ENCODE measurements at places on chromosomes 13 and 19.
A peak's percentile ranks its signal among the peaks of the same experiment; 100 is the strongest.

DNA sequence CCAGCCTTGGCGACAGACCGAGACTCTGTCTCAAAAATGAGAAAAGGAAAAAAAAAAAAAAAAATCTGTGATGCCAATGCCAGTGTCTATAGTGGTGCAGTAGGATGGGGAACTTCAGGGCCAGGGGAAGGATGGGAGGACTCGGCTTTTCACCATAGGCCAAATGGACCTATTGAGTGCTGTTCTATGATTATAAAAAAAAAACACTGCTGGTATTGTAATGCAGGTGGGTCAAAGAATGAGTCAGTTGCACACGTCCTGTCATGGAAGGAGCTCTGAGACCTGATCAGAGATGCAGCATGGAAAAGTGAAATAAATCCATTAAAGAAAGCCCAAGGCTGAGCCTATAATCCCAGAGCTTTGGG is 7.0 kb downstream of the DNAJB1 start:
- DNase-seq = no peak

- no peak for DNase-seq
Measured at GRCh38 chr13:22061371-22061805, 390.5 kb downstream of the FGF9 start.

DNA sequence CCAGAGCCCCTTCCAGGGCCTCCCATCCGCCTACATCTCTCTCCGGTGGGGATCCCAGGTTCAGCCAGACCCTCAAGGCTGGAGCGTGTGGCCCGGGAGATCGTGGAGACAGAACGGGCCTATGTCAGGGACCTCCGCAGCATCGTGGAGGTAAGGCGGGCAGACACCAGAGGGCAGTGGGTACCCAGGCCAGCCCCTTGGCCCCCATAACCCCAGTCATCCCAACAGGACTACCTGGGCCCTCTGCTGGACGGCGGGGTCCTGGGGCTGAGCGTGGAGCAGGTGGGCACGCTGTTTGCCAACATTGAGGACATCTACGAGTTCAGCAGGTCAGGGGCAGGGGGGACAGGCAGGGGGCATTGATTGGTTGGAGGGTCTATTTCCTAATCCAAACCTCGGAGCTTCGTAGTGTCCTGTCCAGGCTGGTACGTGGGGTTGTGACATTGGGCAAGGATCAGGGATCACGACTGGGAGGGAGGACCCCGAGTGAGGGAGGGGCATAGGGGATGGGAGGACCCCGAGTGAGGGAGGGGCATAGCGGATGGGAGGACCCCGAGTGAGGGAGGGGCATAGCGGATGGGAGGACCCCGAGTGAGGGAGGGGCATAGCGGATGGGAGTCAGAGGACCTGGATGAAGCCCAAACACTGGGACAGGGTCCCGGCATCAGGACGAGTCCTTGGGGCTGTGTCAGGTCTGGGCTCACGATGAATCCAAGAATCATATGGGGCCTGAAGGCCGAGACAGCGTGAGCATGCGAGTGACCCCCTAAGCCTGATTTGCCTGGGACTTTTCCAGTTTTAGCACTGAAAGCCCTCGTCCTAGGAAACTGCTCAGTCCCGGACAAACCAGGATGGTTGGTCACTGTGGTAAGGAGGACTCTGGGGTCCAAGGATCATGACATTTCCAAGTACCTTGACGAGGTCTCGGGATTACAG is 2.9 kb downstream of the PLEKHG2 start:
- DNase-seq = no peak

- no peak for DNase-seq
Measured at GRCh38 chr19:24055548-24055947, 31.4 kb upstream of the ZNF254 start.

- DNase-seq = peak; percentile 40
Measured at GRCh38 chr13:104809483-104809882, 1726.0 kb downstream of the EFNB2 start.

- no peak for DNase-seq
Measured at GRCh38 chr19:2546128-2547032, 70.5 kb downstream of the GADD45B start.

GRCh38 chr19:3094601-3095440 is 659 bp downstream of the GNA11 start:
- DNase-seq = no peak

DNA sequence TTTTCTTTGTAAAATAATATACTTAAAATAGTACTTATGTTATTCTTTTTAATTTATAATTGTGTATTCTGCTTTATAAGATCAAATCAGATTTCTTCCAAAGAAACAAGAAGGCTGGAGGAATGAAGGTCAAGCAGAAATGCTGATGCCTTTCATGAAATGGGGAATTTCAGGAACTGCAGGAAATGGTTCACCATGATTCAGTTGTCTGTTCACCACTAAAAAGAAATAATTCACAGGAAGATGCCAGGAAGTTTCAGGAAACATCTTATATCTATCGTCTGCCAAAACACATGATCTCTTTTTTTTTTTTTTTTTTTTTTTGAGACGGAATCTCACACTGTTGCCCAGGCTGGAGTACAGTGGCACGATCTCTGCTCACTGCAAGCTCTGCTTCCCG is 15.7 kb upstream of the SCEL start:
- DNase-seq = no peak

DNA sequence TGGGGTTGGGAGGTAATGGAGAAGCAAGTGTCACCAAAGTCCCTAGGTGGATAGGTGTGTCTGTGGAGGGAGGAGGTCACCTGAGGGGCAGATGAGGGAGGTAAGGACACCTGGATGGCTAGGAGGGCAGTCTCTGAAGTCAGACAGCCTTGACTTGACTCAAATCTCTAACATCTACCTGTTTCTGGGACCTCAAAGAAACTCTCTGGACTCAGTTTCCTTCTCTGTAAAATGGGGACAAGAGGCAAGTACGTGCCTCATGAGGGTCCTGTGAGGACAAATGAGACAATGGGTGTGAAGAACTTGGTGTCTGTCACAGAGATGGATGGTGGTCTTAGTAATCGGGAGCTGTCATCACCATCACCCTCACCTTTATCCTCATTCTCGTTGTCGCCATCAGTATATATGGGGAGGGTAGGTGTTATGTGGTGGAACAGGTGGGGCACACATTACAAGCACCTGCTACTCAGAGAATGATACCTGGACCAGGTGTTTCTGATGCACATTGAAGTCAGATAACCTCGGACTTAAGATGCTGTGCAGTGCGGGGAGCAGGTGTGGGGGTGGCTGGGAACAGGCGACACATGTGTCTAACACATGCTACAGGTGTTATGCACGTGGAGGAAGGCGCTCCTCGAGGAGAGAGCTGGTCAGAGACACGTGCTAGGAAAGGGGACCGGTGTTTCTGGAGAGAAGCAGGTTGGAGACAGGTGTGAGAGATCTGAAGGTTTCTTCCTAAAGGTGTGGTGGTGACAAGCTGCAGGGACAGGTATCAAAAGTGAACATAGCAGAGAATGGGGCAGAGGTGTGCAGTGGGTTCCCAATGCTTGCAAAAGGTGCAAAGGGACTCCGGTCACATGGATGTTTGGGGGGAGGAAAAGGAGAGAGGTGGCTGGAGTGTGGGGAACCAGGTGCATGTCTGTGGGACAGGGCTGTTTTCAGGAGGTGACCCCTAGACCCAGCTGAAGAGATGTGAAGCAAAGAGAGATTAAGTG is 3.8 kb downstream of the ERFL start:
- no peak for DNase-seq

- no peak for DNase-seq
Measured at GRCh38 chr13:101013245-101013644, 338.6 kb upstream of the TMTC4 start.

GRCh38 chr19:28980236-28980868 is 232.6 kb downstream of the UQCRFS1 start:
- DNase-seq = no peak

- no peak for DNase-seq
Measured at GRCh38 chr19:11674067-11674492, 64.7 kb downstream of the ZNF823 start.

DNA sequence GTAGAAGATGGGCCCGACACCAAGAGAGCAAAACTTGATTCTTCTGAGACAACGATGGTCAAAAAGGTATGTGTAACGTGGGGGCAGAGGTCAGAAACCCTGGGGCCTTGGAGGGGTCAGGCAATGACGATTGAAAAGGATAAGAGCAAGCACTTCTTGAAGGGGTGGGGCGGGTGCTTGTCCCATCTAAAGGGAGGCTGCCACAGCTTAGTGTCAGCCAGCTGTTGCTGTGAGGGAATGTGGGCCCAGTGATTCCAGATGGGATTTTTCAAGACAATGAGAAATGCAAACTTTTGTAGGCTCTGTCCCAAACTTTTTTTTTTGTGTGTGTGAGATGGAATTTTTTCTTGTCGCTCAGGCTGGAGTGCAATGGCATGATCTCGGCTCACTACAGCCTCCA is 24.5 kb downstream of the SAE1 start:
- DNase-seq = no peak

Data from HS-5 (cell line).